Stimulated activated CD4-positive, alpha-beta T cell treated with anti-CD3 and anti-CD28 coated beads, Interleukin-1b, Interleukin-23, amount 100 ng/mL, for 1 hour (primary cell): ENCODE measurements at places on chromosomes 4 and X.

GRCh38 chrX:39156051-39156450 lies 354.8 kb downstream of the MID1IP1 start:
- no peak for DNase-seq

DNA sequence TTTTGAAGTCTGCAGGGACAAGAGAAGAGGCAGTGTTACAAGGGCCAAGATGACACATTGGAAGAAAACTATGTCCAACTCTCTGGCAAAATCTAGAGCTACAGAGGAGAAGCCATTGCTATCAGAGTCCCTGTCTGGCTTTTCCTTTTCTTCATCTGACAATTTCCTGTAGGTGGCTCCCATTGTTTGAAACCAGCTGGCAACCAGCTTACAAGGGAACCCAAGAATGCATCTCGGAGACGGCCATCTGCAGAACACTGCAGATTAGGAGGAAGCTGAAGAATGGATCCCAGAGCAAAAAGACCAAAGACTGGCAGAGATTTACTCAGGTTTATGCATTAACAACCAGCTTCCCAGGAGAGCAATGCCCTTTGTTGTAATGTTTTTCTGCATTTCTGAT lies 216.2 kb upstream of the CTSO start:
- no peak for DNase-seq

GRCh38 chr4:6811165-6811564 lies 28.6 kb downstream of the KIAA0232 start:
- no peak for DNase-seq

- DNase-seq, result no peak
These were observed 57.8 kb upstream of the ADGRA3 start for GRCh38 chr4:22573641-22574040.

DNA sequence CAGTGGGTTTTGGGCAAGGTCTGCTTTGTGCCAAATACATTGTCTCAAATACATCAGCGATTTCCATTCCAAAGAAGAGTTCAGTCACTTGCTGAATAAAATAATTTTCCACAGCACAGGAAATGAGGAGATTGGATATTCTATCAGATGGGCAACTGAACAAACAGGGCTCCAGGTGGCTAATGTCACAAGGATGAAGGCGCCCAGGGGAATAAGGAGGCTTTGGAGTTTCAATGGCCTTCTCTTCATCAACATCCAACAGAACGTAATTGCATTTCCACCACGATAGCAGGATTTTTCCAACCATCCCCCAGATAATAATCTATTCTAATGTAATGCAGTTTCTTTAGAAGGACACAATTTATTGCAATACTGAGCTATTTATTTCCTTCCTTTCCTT lies 104.7 kb upstream of the KLHL13 start:
- DNase-seq, result no peak
